Hematopoietic multipotent progenitor cell treated with erythropoietin and hydrocortisone succinate and interleukin-3 and kit ligand, for 8 days (in vitro differentiated cells): ENCODE measurements at places on chromosomes 2 and 18.

GRCh38 chr2:21254170-21254965 is 130.6 kb downstream of the TDRD15 start:
- no peak for DNase-seq

GRCh38 chr2:179842498-179843153 is 18.8 kb downstream of the ZNF385B start:
- no peak for DNase-seq

GRCh38 chr18:23618862-23619387 is 32.6 kb upstream of the NPC1 start:
- DNase-seq, result no peak

GRCh38 chr2:139055202-139055601 is 275.0 kb upstream of the NXPH2 start:
- DNase-seq, result no peak

GRCh38 chr18:71327441-71327840 is 1038.6 kb downstream of the SOCS6 start:
- no peak for DNase-seq

- DNase-seq, result no peak
Measured at GRCh38 chr2:235848055-235848454, 320.1 kb downstream of the GBX2 start.

- DNase-seq, result no peak
Measured at GRCh38 chr18:26215247-26215970, 10.8 kb upstream of the TAF4B start.
